ENCODE measurements at places on chromosomes 3 and 15.

GRCh38 chr3:59499000-59499399, 449.2 kb upstream of the CFAP20DC start:
- no peak for DNase-seq

DNA sequence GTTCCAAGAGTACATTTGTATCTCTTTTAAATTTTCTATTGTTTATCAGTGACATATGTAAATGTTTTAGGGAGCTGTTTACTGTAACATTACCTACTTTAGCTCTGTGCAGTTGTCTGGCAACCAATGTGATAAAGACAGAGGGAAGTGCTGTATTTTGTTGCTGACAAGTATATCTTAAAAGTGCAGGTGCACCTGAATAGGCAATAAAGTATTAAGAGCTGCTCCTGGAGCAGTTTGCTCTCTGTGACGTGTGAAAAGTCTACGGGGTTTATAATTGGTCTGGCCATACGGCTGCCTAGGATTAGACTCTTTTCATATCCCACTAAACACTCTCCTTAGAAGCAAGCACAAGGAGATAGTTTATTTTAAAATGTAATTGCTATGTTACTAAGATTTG, 178.3 kb downstream of the IGF1R start:
- no peak for DNase-seq

DNA sequence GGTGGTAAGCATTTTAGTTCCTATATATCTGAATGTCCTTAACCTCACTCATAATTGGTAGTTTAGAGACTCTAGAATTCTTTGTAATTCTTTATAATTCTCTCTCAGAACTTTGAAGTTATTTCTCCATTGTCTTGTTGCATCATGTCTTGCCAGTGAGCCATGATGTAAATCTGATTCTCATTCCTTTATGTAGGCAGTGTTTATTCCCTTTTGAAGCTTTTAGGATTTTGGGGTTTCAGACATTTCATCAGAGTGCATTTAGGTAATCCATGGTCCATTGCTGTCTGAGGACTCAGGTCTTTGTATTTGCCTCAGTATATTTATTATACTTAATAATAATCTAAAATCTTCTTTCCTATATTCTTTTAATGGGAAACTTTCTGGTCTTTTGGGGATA, 20.6 kb downstream of the CMC1 start:
- no peak for DNase-seq

GRCh38 chr15:47466357-47466756, 250.9 kb upstream of the SEMA6D start:
- DNase-seq: no peak

DNA sequence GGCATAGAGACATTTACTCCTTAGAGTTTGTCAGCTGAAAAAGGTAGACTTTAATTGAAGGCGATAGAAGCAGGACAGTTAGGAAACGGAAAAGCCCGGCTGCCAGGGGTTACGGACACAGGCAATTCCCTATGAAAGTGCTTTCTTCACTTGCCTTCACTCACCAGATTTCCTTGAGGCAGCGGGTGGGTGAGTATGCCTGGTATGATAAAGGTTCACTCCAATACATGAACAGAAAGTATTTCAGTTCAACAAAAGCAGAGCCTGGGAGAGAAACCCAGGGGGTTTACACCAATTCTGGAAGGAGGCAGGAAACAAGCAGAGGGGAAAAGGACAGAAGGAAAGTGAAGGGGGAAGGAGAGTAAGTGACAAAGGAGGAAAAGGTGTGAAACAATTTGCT, 53.9 kb downstream of the QTRT2 start:
- DNase-seq: no peak

DNA sequence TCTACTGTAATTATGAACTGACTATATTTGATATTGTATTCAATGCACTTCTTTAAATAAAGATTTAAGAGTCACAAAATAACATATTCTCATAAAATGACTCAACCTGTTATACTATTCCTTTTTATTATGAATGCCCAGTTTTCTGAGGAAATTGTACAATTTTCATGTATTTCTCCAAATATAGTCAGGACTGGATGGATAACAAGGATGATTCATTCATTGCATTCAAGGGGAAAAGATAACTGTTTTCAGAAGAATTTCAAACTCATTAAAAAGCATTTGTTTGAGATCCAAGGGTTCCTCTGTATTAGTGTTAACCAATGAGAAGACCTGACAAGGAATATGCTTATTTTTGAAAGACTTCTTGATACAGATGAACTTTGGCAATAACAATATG, 163.7 kb downstream of the MEIS2 start:
- DNase-seq: no peak
